Kidney epithelial cell (primary cell): ENCODE measurements at places on chromosomes 7 and 10.

DNA sequence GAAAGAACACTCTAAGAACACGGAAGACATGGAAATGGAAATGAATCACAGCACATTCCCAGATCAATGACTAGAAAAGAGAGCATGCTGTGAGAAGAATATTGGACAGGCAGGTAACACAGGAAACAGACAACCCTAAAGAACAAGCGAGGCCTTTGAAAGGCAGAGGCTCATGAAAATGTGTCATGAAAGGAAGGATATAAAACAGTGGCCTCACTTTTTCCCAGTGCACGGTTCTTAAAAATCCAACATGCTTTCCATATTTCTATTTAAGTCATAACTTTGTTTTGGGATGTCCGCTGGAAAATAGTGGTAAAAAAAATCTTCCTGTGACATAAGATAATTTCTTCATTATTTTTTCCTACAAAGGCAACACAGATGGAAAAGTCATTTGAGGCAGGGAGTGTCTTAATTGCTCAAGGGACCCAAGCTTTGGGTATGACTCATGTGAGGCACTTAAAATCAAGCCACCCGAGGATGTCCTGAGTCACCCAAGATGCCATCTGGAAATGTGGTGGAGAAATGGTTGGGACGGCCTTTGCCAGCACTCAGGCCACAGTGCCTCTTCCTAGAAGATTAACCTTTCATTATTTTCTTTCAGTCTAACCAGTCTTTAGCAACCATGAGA, 17.0 kb downstream of the ITIH5 start:
- DNase-seq: no peak

- no peak for DNase-seq
Measured at GRCh38 chr7:12549106-12549505, 21.4 kb upstream of the SCIN start.

DNA sequence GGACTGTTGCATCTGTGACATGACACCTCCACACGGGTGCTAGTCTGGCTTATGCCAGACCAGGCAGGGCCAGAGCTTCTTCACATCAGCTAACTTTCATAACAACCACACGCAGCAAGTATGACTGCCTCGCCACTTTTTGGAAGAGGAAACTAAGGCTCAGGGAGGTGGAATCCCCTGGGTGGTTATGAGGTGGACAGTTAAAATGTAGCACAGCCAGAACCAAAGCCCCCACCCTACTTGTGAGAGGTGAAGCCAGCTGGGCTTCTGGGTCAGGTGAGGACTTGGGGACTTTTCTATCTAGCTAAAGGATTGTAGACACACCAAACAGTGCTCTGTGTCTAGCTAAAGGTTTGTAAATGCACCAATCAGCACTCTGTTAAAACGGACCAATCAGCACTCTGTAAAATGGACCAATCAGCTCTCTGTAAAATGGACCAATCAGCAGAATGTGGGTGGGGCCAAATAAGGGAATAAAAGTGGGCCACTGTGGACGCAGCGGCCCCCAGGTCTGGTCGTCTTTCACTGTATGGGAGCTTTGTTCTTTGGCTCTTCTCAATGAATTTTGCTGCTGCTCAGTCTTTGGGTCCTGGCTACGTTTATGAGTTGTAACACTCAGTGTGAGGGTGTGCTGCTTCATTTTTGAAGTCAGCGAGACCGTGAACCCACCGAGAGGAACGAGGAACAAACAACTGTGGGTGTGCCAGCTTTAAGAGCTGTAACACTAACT, 171.0 kb downstream of the PTPN20 start:
- no peak for DNase-seq

- DNase-seq: no peak
Measured at GRCh38 chr10:6840201-6840691, 260.2 kb upstream of the PRKCQ start.

GRCh38 chr10:67861750-67862432, 22.6 kb upstream of the SIRT1 start:
- DNase-seq: no peak

DNA sequence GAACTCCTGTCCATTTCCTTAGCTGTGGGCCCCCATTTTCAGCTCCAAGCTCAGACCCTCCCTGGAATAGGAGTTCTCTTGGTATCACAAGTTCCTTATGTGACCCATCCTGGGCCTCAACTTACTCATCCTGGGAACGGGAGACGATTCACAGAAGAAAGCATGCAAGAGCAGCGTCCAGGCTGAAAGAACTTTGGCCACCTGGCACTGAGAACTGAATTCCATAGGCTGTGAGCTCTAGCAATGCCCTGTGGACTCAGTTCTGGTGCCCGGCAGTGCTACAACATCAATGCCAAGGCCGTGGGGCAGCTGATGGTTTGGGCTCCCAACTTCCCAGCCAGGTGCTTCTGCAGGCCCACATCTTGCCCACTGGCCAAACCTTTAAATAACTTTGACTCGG, 3.9 kb upstream of the CUEDC2 start:
- DNase-seq: no peak

GRCh38 chr7:26686448-26686981, 177.9 kb downstream of the SKAP2 start:
- DNase-seq: peak; percentile 35

DNA sequence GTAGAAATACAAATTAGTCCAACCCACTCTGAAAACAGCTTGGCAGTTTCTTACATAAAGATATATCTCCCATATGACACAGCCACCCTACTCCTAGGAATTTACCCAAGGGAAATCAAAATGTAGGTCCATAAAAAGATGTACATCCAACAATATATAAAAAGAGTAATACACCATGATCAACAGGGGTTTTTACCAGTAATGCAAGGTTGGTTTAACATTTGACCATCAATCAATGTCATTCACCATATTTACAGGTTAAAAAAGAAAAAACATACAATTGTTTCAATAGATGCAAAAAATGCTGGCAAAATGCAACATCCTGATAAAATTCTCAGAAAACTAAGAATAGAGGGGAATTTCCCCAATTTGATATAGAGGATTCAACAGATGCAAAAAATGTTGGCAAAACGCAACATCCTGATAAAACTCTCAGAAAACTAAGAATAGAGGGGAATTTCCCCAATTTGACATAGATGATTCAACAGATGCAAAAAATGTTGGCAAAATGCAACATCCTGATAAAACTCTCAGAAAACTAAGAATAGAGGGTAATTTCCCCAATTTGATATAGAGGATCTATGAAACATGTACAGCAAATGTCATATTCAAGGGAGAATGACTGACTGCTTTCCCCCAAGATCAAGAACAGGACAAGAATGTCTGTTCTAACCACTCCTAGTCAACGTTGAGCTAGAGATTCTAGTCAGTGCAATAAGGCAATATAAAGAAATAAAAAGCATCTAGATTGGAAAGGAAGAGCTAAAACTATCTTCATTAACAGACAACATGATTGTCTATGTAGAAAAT, 13.7 kb downstream of the ADAP1 start:
- no peak for DNase-seq

DNA sequence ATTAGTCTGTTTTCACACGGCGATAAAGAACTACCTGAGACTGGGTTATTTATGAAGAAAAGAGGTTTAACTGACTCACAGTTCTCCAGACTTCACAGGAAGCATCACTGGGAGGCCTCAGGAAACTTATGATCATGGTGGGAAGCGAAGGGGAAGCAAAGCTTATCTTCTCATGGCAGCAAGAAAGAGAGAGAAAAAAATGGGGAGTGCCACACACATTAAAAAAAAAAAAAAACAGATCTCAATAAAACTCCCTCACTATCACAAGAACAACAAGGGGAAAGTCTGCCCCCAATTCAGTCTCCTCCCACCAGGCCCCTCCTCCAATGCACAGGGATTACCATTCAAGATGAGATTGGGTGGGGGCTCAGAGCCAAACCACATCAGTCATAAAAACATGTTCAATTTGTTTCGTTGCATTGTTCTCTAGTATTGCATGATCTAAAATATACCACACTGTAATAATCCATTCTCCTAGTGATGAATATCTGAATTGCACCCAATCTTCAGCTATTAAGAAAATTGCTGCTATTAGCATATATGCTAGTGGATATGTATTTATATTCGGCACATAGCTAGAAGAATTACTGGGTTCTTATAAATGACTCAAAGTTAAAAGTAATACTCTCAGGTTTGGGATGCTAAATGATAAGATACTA, 328.9 kb upstream of the KCND2 start:
- no peak for DNase-seq

DNA sequence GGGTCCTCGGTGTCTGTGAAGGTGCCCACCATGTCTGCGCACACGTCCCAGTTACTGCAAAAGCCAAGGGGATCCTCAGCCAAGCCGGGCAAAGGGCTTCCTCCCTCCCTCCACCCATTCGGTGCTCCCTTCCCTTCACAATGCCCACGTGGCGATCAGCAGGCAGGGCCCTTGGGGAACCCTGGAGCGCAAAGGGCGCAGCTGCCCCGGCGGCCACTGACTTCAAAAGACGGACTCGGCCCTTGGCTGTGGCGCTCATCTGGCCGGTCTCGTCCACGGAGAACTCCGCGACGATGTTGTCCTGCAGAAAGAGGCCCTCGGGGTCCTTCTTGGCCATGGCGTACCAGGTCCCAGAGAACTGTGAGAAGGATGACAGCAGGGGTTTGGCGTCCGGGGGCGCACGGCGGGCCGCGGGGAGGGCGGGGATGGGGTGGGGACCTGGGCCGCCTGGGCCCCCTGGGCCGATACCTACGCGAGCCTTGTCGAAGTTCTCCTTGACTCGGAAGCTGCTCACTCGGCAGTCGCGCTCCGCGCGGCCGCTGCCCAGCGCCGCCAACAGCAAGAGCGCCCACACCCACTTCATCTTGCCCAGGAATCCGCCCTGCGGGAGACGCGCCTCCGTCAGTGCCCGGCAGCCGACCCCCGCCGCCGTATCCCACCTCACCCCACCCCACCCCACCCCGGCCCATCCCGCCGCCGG, 439 bp downstream of the RBP4 start:
- no peak for DNase-seq

- no peak for DNase-seq
Measured at GRCh38 chr10:78335371-78335690, 301.7 kb downstream of the RPS24 start.

DNA sequence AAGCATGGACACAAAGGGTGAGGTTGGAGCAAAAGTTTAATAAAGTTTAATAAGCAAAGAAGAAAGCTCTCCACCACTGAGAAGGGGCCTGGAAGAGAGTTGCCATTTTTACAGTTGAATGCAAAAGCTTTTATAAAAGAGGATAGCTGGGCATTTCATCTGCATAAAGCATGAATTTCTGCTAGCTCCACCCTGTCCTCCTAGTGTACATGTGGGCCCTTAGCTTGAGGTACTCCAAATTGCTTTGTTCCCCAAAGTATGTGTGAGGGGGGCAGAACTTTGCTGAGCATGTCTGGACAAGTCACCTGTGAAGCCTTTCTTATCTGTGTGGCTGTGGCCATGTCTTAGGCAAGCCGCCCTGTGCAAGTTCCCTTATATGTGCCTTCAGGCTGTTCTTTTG, 22.6 kb upstream of the CROT start:
- DNase-seq: no peak

GRCh38 chr7:13880789-13881188, 108.7 kb downstream of the ETV1 start:
- peak; percentile 29 for DNase-seq

GRCh38 chr7:4154882-4155535, 527.1 kb upstream of the FOXK1 start:
- no peak for DNase-seq

GRCh38 chr10:59713196-59713821, 3.7 kb upstream of the SLC16A9 start:
- no peak for DNase-seq

GRCh38 chr7:55109404-55110167, 90.8 kb downstream of the EGFR start:
- no peak for DNase-seq

DNA sequence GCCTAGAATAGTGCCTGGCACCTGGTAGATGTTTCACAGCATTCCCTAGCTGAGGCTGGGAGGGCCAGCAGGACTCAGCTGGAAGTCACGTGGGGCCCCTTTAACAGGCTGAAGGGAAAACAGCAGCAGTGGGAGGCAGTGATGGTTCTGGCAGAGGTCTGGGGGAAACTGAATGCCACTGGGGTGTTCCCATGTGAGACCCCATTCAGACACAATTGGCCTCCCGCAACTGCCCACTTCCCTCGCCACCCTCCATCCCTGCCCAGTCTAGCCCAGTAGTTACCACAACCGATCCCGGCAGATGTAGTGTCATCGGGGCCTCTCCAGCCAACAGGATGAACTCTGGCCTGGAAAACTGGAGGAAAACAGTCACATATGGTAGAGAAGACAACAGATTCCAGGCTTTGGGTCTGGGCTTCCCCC, 38.3 kb downstream of the FRMPD2 start:
- no peak for DNase-seq

DNA sequence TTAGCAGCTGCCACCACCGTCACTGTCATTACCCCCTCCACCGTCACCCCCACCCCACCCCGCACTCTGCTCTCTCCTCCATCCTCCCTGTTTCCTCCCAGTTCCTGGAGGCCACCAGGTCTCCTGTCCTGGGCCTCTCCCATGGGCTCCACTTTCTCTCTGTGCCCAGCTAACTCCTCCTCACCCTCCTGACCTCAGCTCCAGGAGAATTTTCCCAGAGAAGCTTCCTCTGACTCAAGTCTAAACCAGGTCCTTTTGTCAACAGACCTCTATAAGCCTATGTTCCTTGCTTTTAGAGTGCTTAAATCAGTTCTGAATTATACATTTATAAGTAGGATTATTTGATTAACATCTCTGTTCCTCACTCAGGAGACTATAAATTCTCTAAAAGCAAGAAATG, 150.0 kb downstream of the ARHGAP12 start:
- no peak for DNase-seq

- no peak for DNase-seq
Measured at GRCh38 chr10:74092372-74092771, 58.3 kb downstream of the AP3M1 start.

GRCh38 chr10:75355706-75356105, 45.9 kb downstream of the ZNF503 start:
- no peak for DNase-seq

- no peak for DNase-seq
Measured at GRCh38 chr10:97647556-97647955, 7.1 kb downstream of the PI4K2A start.

DNA sequence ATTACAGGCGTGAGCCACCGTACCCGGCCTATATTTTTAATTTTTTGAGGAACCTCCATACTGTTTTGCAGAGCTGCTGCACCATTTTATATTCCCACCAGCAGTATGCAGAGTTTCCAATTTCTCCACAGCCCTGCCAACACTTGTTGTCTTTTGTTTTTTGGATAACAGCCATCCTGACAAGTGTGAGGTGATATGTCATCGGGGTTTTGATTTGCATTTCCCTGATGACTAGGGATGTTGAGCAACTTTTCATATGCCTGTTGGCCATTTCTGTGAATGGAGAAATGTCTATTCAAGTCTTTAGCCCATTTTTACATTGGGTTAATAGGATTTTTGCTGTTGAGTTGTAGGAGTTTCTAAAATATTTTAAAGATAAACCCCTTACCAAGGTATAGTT, 22.2 kb downstream of the ENTPD7 start:
- DNase-seq: no peak
